ENCODE measurements at places on chromosomes 11 and 22. TPM values are rescaled to one million over a fixed set of nuclear protein-coding genes. Genes with fewer than 3 reads are reported as not detected.

The NPAS4 gene
- total RNA-seq, result not detected

The TANGO2 gene
- total RNA-seq, result 14.7 TPM

The DCUN1D5 gene
- total RNA-seq, result 65.8 TPM

The TUB gene
- 5.7 TPM for total RNA-seq

The POU2AF2 gene
- not detected for total RNA-seq

The OR5P2 gene
- not detected for total RNA-seq

The PHRF1 gene
- 28.0 TPM for total RNA-seq

Measured in A549 treated with CpdA at 1 μM for 4 hours (cell line).